CD4-positive, CD25-positive, alpha-beta regulatory T cell (primary cell): ENCODE measurements at places on chromosomes 2 and 18.

DNA sequence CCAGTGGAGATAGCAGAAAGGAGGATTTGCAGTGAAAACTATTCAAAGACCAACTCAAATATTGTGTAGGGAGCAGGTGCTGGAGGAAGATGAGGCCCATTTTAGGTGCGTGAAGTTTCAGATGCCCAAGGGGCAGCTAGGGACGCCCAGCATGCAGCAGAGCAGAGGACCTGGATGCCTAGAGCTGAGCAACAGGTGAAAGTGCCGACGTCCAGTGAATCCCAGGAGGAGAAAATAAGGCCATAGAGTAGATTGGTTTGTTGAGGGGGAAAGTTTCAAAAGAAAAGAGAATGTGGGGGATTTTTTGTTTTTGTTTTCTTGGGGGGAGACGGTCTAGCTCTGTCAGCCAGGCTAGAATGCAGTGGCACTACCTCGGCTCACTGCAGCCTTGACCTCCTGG lies 53.1 kb downstream of the OSBPL1A start:
- no peaks in the 10 kb centered on the region for H3K4me1 ChIP-seq
- no peak for DNase-seq
- H3K27ac ChIP-seq = no peak overlapping the region
- no peaks in the 10 kb centered on the region for H3K27me3 ChIP-seq
- no peak overlapping the region for H3K4me3 ChIP-seq
- H3K36me3 ChIP-seq = no peaks in the 10 kb centered on the region

DNA sequence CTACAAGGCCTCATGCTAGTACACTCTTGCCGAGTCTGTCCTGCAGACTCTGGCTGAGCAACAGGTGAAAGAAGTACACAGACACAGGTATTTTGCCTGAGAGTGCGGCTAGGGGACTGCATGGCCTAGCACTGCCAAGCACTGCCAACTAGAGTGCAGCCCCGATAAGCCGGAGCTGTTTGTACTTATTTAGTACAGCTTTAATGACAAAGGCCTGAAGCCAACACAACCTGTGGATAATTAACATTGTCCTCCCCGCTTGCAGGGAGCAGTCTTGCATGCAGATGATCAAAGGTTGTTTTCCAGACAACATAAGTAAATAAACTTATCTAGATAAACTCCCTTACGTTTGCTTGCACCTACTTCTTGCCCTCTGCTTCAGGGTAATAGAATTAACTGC lies 63.7 kb upstream of the MMADHC start:
- no peak overlapping the region for H3K4me3 ChIP-seq
- no peaks in the 10 kb centered on the region for H3K36me3 ChIP-seq
- H3K4me1 ChIP-seq = no peaks in the 10 kb centered on the region
- H3K27ac ChIP-seq = no peak overlapping the region
- no peak for DNase-seq

- no peak for DNase-seq
- H3K4me3 ChIP-seq = no peak overlapping the region
- H3K4me1 ChIP-seq = no peaks in the 10 kb centered on the region
- no peaks in the 10 kb centered on the region for H3K27me3 ChIP-seq
These were observed 91.4 kb upstream of the FHL2 start for GRCh38 chr2:105490204-105490603.

DNA sequence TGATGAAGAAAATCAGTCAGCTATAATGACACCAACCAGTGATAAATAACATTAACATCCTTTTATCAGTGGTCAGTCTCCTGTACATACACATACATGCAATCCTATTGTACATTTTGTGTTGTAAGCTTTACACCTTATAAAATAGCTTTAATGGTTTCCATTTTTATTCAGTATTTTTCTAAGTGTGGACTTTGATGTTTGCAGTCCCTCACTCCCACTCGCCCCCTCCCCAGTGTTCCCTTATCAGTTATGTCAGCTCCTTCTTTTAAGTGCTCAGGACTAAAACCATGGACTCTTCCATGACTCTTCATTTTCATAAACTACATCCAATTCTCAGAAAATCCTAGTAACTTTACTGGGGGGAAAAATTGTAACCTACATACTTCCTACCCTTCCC lies 713.0 kb downstream of the LRRTM4 start:
- no peaks in the 10 kb centered on the region for H3K36me3 ChIP-seq
- H3K4me3 ChIP-seq = no peak overlapping the region
- H3K27ac ChIP-seq = no peak overlapping the region
- DNase-seq = no peak

GRCh38 chr18:60067426-60068210 lies 167.8 kb downstream of the PMAIP1 start:
- H3K36me3 ChIP-seq = no peaks in the 10 kb centered on the region
- H3K27ac ChIP-seq = no peak overlapping the region
- peaks cover 5% of the 10 kb centered on the region for H3K27me3 ChIP-seq
- no peaks in the 10 kb centered on the region for H3K4me1 ChIP-seq
- no peak overlapping the region for H3K4me3 ChIP-seq

DNA sequence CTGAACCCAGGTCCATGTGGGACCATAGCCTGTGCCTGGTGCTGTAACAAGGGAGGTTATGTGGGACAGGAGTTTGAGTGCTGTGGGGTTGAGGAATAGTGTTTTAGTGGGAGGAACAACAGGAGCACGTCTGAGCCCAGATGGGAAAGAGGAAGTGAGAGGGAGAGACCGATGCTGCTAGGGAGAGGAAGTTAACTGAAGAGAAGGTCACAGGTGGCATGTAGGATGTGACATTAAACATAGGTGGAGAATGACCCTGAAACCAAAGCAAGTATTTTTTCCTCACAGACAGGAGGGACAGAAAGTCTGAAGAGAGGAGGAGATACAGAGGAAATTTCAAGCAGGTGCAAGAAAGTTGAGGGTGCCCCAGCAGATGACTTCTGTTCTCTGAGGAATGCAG lies 87.8 kb downstream of the ACOXL start:
- H3K36me3 ChIP-seq = no peaks in the 10 kb centered on the region
- peaks cover 9% of the 10 kb centered on the region for H3K27me3 ChIP-seq
- H3K27ac ChIP-seq = no peak overlapping the region
- no peak for DNase-seq
- no peak overlapping the region for H3K4me3 ChIP-seq

DNA sequence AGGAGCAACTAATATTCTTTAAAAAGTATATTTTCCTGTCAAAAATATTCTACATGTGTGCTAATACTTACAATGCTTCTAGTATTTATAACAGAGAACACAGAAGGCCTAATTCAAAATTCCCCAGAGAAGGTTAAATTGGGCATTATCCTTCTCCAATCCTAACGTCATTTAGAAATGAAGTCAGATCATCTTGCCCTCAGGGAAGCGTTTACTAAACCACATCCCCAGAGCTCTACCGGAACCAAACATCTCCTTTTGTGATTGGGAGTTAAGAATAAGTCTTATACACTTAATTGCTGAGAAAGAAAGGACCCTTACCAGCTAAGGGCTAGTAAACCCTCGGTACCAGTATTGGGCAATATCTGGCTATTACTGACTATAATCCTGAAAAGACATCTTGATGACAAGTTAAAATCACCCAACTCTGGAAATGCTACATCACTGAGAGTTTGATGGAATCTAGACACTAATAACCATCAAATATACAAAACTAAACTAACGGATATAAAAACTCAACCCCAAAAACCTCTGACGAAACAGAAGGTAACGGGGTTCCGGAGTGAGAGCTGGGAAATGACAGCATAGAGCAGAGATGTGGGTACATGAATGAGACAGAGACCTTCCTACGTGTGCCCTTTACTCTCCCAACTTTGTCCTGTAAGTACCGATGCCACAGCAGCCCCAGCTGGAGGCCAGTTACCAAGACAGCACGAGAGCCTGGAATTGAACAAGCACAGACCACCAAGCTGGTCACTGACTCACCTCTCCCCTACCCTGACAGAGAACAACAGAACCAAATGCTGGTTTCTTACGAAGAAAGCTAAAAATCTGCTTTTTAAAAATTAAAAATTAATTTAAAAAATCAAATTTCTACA lies 35.0 kb downstream of the WDSUB1 start:
- no peak overlapping the region for H3K4me3 ChIP-seq
- H3K27me3 ChIP-seq = no peaks in the 10 kb centered on the region
- no peak overlapping the region for H3K27ac ChIP-seq
- no peak for DNase-seq
- no peaks in the 10 kb centered on the region for H3K4me1 ChIP-seq

GRCh38 chr18:31010601-31011000 lies 31.9 kb downstream of the DSC3 start:
- no peaks in the 10 kb centered on the region for H3K4me1 ChIP-seq
- H3K36me3 ChIP-seq = no peaks in the 10 kb centered on the region
- H3K4me3 ChIP-seq = no peak overlapping the region
- no peak overlapping the region for H3K27ac ChIP-seq
- no peaks in the 10 kb centered on the region for H3K27me3 ChIP-seq
